Cortex of kidney (tissue), 1 donor: ENCODE measurements at places on chromosomes 3 and 15.

GRCh38 chr15:78006567-78007205 is 70.8 kb downstream of the TBC1D2B start:
- DNase-seq = no peak

- no peak for DNase-seq
These were observed 72.7 kb upstream of the ABI3BP start for GRCh38 chr3:101065962-101066361.

GRCh38 chr15:56812961-56813360 is 79.7 kb upstream of the ZNF280D start:
- no peak for DNase-seq

DNA sequence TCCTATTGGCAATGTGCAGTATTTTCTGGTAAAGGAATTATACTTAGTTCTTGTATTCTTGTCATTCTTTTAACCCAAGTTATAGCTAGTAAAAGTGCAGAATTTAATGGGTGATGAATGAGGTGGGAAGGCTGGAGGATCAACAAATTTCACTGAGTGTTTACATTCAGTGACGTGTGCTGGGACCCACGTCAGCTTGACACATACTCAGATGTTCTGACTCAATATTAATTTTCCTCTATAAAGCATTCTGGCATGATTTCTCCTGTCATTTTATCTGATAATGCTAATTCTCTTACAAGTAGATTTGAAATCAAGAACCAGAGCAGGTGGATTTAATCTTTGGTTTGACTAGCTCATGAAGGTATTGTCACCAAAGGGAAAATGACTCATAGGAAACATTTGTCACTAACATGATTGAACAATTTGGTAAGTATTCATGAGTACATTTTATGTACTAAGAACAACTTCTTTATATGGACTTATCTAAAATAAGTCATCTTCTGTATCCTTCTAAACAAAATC is 71.0 kb upstream of the SYNPR start:
- no peak for DNase-seq

- no peak for DNase-seq
These were observed 54.4 kb downstream of the ANXA2 start for GRCh38 chr15:60343221-60343970.

DNA sequence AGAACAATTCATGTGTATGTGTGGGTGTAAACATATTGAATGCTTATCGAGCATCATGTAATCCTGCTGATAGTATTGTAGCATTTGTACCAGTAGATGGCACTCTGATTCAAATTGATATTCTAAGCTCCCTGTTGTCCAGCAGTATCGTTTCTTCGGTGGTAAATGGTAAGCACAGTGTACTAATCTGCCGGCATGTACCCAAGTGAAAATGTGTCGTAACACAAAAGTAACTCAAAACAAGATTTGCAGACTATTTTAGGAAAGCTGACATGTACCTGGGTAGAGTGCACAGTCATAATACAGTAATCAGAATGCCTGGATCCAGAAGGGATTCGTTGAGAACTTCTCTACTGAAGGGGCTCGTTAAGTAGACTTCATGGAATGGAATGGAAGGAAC is 31.7 kb upstream of the MNS1 start:
- no peak for DNase-seq

- DNase-seq = no peak
These were observed 61.6 kb downstream of the GLCE start for GRCh38 chr15:69222002-69222474.

GRCh38 chr15:59240036-59240435 is 33.4 kb downstream of the LDHAL6B start:
- DNase-seq = no peak

DNA sequence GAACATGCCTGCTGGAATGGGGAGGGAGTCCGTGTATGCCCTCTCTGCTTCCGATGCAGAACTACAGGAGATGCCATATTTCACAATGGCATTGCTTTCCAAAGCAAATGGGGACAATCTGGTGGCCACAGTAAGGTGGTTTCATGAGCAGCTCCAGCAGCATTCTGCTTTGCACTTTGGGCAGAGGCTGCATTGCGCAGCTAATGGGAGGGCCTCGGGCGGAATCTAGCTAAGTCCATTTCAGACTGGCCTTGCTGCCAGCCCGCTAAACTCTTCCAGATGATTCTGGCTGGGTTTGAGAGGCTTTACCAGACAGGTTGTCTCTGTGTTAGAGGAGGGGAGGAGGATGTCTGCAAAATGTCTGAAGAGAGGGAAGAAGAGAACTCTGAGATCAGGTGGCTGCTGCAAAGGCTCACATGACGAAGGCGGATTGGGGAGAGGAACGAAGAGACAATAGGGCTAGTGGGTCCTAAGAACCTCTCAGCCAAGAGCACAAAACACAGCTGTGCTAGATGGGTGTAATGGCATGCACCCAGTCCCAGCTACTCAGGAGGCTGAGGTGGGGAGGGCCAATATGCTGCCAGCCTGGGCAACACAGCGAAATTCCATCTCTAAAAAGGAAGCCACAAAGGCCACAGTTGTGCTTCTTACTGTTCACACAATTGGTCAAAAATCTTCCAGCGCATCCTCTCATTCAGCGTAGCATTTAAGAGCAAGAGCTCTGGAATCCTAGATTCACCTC is 63.7 kb downstream of the BDH1 start:
- no peak for DNase-seq

DNA sequence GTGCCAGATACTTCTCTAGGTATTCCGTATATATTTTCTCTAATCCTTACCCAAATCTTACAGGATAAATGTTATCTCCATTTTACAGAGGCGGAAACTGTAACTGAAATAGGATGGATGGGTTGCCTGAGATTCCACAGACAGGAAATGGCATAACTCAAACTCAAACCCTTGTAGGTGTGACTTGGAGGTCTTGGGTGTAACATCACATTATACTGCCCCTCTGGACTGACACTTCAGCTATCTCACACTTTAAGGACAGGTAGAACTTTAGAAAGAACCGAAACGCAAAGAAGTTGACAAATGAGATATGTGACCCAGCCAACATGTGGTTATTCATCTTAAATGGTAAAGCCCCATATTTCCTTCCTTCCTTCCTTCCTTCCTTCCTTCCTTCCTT is 122.1 kb downstream of the PDCD6IP start:
- no peak for DNase-seq

DNA sequence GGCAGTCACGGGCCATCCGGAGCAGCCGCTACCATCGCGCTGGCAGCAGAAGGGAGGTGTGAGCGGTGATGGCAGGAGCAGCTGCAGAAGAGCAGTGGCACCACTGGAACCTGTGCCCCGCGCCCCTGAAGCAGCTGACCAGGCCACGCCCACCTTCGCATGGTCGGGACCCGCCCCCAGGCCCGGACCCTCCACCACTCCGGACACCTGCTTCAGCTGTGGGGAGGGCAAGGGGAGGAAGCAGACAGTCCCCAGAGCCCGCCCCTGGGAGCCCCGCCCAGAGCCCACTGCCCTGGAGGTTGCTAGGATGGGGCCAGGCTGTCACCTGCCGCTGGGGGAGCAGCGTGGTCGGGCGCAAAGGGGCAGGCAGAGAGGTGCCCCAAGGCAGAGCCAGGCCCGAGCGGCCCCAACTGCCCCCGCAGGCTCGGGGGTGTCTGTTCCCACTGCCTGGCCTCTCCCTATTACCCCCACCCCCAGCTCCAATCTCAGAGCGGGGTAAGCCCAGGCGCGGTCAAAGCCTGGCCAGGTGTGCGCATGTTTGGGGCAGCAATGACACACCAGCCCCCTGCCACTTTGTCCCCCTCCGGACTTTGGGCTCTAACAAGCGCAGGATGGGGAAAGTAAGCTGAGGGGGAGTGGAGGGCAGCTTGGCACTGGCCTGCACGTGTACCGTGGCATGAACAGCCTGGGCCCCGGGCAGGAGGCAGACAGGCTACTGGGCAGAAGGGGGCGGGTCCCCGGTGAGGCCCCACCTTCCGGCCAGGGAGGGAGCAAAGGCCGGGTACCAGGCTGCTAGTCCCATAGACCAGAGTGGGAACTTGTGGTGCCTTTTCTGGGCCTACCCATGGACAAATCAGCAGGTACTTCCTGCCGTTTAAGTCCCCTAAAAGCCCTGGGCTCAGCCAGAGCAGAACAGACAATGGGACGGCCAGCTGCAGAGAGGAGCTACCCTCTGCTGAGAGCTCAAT is 8.7 kb downstream of the SPCS1 start:
- DNase-seq = no peak

GRCh38 chr3:12476238-12476897 is 7.9 kb upstream of the TSEN2 start:
- no peak for DNase-seq
